Inflammatory macrophage treated with lipopolysaccharide for 1 hour (primary cell): ENCODE measurements at places on chromosomes 7 and 10.
A peak's percentile ranks its signal among the peaks of the same experiment; 100 is the strongest.

GRCh38 chr7:36514289-36515243, 124.9 kb downstream of the ANLN start:
- no peak for DNase-seq

GRCh38 chr7:116259871-116260440, 49.6 kb downstream of the TES start:
- no peak for DNase-seq

DNA sequence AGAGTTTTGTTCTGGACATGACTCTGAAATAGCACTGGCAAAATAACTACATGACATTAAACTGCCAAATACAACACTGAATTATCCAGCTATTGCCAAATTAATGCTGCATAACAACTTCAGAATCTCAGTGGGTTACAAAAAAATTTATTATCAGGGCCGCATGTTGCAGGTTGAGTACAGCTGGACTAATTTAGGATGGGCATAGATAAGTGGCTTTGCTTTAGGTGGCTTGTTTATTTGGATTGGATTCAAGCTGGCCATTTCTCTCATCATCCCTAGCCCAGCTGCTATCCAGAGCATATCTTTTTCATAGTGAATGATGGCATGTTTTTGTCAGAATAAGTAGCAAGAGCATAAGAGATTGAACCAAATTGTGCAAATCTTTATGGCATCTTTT, 1277.1 kb downstream of the REEP3 start:
- no peak for DNase-seq

DNA sequence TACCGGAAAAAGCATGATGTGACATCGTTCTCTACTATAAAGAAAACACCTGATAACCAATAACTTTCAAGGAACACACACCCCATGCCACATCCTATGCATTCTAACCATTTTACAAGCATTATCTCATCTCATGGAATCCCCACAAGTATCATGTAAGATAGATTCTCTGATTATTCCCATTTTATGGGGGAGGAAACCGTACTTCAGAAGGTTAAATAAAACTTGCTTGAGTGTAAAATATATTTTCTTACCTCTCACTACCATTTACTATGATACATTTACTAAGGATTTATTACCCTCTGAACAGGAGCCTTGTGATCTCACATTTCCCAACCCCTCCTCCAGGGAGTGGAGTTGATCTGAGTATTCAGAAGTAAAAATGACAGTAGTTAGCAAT, 522.7 kb downstream of the CNTNAP2 start:
- DNase-seq: no peak

- no peak for DNase-seq
These were observed 21.0 kb downstream of the MPP7 start for GRCh38 chr10:28281726-28282315.

GRCh38 chr10:105774881-105775280, 1133.8 kb downstream of the SORCS3 start:
- no peak for DNase-seq

DNA sequence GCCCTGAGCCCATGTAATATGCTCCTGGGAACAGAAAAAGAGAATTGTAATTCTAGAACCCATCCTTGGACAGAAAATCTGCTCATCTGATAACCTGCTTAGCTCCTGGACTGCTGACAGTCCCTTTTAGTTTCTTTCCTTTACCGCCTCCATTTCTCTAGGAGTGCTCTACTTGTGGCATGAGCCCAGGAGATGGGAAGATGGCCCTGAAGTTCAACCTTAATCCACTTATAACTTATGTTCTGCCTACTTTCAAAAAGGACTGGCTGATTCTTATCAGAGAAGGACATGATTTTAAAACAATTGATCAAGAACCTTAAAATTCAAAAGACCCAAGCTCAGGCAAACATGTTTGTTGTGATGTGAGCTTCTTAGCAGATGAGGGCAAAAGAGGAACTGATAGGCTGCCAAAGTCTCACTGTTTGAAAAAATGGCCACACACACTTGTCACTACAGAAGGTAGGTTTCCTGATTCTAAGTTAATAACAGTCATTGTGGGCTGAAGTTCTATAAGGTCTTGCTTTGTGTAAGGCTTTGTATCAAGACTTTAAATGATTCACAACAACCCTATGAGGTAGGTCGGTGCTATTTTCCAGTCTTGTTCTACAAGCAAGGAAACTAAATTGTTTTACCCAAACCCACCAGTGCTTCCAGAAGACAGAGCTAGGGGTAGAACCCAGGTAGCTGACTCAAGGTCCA, 94.3 kb upstream of the AFAP1L2 start:
- DNase-seq: no peak

DNA sequence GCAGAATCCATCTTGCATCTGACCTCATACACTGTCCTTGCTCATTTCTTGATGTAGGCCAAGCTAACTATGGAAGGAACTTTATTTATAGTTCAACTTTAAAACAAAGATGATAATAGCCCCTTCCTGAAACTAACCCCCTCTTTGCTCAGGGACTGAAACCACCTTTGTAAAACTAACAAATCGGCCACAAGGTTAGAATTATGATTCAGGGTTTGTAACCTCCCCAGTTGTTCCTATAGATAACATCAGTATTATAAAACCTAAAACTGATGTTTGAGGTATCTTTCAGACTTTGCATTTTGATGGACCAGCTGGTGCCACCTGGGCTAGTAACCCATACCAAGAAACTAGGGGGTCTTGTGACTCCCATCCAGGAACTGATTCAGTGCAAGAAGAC, 143.4 kb downstream of the SH2D4B start:
- no peak for DNase-seq

- DNase-seq: no peak
These were observed 25.0 kb upstream of the AQP1 start for GRCh38 chr7:30886608-30887011.

DNA sequence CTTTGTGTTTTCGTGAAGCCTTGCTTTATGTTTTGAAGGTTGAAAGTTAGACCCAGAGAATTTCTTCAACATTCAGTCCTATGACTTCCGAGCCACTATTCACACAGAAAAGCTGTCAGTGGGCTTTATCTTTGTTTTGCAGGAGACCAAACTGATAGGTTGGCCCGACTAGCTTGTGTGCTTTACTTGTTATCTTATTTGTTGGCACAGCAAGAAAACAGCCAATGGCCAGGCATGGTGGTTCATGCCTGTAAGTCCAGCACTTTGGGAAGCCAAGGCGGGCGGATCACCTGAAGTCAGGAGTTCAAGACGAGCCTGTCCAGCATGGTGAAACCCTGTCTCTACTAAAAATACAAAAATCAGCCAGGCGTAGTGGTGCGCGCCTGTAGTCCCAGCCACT, 16.0 kb upstream of the GDI2 start:
- no peak for DNase-seq

DNA sequence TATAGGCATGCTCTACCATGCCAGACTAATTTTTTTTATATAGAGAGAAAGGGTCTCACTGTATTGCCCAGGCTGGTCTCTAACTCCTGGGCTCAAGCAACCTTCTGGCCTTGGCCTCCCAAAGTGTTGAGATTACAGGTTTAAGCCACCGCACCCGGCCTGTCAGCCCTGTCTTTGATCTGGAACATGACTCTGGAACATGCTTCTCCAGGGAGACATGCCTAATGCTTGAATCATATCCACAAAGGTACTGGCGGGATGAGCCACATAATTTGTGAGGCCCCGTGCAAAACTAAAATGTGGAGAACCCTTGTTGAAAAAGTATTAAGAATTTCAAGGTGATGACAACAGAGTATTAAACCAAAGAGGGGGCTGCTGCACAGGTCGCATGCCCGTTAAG, 282.8 kb downstream of the ARHGAP12 start:
- DNase-seq: no peak

GRCh38 chr10:5892007-5892406, 2.0 kb downstream of the FBH1 start:
- no peak for DNase-seq

GRCh38 chr7:22726907-22727713, at the start of gene IL6:
Gene IL6, plus strand, starts transcription at chr7:22727200. Its CDS starts 63 bp downstream, at chr7:22727263.
- DNase-seq: peak; percentile 97

GRCh38 chr10:17144032-17144431, 14.4 kb upstream of the CUBN start:
- no peak for DNase-seq

GRCh38 chr10:6069081-6069931, 7.1 kb upstream of the IL2RA start:
- DNase-seq: no peak

DNA sequence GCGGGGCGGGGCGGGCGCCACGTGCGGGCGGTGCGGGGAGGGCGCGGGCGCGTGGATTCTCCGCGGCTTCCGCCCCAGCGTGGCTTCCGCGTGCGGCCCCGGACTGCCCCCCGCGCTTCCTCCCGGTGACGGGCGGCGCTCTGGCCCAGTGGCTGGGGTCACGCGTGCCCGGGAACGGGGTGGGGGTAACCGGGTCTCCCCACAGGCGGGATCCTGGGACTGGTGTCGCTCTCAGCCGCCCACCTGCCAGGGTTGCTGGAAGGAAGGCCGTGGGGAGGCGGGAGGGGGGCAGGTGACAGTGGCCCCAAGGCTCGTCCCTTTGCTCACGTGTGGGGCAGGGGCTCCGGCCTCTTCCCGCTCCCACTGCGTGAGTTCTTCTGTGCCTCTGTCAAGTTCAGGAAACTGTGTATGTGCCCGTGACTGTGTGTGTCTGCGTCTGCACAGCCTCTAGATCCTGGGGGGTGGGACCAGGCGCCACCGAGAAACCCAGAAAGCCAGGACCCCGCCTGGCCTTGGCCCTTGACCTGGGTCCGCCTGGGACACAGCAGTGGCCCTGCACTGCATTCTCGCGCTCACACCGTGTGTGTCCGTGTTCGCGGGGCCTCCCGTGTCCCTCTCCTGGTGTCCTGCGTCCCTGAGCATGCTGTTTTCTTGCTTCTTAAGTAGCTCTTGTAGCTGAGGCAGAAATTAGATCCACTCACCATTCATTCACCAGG, 919 bp downstream of the MAFK start:
- DNase-seq: no peak

- no peak for DNase-seq
These were observed 24.6 kb downstream of the PRSS2 start for GRCh38 chr7:142795339-142795863.

DNA sequence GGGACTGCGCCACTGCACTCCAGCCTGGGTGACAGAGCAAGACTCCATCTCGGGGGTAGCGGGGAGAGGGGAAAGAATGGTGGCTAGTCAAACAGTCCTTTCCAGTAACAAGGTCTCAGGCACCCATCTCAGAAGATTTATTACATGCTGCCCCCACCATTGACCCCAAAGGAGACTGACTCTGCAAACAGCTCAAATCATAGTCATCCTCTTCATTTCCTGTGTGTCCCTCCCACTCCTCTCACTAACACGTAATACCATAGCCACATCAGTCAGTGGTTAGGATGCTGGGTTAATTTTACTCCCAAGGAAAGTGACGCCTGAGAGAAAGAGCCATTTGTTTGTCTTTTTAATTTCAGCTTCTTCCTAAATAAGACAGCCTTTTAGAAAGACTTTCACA, 56.6 kb upstream of the BET1 start:
- DNase-seq: no peak

GRCh38 chr7:17706275-17706674, 234.0 kb downstream of the SNX13 start:
- no peak for DNase-seq

DNA sequence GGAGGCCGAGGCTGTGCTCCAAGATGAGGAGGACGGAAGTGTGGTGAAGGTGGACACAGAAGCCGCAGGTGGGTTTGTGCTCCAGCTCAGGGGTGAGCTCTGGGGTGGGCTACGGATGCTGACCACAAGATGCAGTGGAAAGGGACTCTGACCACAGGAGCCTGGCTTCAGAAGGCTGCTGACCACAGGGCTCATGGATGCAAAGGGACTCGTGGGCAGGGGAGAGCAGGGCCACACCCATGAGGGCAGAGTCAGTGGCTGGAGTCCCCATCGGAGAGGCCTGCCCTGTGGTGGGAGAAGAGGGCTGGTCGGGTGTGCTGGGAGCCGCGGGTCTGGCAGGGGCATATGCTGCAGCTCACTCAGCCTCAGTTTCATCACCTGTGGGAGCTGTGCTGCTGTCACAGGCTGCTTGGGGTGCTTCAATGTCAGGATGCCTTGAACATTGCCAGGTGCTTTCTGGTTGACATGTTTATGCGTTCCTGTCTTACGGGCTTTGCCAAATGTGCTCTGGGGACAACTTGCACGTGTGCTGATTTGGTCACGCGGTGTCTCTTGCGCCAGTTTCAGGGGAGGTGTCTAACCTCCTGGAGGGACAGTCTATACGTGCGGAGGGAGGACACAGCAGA, 13.7 kb downstream of the SCART1 start:
- DNase-seq: no peak

DNA sequence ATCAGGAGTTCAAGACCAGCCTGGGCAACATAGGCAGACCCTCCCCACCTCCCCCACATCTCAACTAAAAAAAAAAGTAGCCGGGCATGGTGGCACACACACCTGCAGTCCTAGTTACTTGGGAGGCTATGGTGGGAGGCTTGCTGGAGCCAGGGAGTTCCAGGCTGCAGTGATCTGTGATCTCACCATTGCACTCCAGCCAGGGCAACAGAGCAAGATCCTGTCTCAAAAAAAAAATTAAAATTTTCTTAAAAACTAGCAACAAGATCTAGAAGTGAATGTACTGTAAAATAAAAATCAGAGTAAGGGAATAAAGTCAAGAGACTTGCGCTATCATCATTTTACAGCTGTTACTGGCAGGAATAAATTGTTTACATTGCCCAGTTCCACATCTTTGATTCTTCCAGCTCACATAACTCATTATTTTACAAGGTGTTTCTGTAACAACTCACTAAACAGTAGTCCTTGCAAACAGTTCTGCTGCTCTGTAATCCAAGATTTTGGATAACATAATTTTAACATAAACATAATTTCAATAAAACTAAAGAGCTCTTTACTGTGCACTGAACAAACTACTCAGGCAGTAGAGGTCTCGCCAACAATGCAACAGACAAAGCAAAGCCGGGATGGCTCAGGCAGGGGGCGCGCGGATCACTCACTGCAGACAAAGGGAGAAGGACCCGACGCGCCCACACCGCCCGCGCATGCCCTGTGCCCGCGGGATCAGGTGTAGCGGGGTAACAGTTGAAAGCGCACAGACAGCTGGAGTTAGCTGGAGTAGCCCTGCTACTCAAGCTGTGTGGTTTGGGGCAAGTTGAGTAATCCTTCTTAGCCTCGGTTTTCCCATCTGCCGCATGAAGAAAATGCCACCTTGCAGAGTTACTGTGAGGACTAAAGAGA, 73.3 kb upstream of the NFE2L3 start:
- peak; percentile 54 for DNase-seq

GRCh38 chr10:14219411-14219810, 111.3 kb downstream of the FRMD4A start:
- no peak for DNase-seq

DNA sequence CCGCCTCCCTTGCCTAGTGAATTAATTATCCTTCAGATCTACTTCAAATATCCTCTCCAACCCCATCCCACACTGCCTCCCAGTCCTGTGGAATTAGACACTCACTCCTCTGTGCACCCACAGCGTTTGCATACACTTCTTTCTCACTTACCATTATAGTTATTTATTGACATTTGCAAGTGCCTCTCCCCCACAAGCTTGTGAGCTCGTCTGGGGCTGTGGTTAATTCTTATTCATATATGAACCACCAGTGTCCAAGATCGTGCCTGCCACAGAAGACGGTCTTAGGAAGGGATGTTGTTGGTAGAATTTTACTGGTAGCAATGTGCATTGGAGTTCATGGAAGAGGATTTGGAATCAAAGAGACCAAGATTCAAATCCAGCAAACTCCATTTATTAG, 68.1 kb upstream of the AOAH start:
- no peak for DNase-seq

- DNase-seq: no peak
These were observed 26.2 kb downstream of the IKZF1 start for GRCh38 chr7:50330696-50331095.
